Iris pigment epithelial cell (primary cell): ENCODE measurements at places on chromosomes 4 and X.
A peak's percentile ranks its signal among the peaks of the same experiment; 100 is the strongest.

DNA sequence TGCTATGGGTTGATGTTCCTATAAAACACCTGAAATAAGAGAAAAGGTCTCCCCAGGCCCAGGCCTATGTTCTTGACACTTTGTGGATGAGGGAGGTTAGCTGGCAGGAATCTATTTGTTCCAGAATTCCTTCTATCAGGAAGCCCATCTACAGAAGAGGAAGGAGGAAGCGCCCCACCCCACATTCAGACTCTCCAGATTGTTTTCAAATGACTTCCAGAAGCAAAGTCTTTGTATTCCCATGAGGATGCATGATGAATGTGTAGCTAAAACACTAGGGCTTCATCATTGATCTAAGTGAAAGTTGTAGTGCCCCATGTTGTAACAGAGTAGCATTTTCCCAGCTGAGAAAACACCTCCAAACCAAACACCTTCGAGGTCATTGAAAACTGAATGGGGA lies 16.4 kb downstream of the OTC start:
- DNase-seq, result no peak

- DNase-seq, result peak; percentile 18
Measured at GRCh38 chr4:3491681-3492405, 28.7 kb downstream of the DOK7 start.

DNA sequence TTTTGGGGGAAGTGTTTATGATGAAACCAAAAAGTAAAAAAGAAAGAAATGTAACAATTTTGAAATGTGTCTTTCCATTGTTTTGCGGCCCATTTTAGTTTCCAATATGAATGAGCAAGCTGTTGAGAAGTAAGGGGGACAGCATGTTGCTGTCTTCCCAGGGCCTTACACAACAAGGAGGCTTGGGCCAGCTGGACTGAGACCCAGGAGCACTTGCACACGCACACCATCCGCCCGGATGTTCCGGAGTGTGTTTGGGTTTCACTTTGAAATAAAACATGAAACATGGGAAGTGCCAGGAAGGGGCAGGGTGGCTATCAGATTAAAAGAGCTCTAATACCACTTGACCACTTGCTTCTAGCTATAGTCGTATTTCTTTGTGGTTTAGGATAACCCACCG lies 144.4 kb downstream of the NHS start:
- no peak for DNase-seq

GRCh38 chr4:186260504-186261448 lies 5.2 kb upstream of the F11 start:
- DNase-seq, result no peak
